AG09309 (cell line): ENCODE measurements at places on chromosomes 11 and 22.

GRCh38 chr11:12331239-12331874 is 46.0 kb upstream of the PARVA start:
- peak; percentile 63 for DNase-seq

DNA sequence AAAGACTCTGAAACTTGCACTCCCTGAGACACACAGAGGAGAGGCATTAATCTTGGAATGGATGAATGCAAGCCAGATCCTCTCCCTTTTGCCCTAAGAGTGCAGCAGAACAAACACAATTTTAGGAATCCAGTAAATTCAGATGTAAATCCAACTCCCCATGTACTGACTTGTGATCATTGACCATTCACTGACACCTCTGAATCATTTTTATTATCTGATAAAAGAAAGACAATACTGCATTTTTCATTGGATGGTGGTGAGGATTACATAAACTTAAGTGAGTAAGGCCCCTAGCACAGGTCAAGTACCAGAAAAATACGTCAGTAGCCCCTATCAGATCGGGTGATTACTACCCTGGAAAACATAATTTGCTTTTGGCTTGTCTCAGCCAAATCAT is 782.9 kb upstream of the API5 start:
- DNase-seq, result no peak

DNA sequence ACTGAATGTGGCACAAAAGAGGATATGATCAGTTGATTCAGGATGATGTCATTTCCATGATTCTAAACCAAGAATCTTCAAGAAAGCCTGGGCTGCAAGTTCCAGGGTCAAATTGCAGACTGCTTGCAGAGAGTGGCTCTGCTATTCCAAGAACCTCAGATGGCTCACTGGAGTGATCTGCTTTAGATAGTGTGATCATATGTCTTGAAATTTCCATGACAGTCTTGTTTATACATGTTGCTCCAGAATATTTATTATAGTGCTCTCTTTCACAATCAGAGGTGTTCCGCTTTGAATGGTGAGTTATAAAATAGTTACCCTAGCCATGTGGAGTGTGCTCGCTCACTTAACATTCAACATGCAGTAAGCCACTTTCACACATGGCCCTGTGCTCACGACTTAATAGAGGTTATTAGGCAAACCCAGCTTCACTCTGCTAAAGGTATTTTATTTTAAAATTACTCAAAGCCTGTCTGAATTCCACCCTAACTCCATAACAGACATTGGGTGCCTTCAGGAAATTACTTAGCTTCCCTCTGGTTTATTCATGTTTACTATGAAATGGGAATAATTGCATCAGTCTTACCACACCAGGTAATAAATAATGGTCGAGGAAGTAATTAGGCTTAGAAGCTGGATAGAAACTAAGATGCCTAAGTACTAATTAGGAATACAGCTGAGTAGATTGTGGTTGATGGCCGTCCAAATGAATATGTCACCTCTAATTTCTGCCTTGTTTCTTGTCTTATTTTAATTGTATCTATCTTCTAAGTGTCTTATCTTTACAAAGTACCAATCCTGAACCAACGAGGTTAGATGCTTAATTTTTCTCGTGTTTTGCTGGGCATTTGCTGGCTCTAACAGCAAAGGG is 187.9 kb downstream of the ETS1 start:
- DNase-seq, result peak; percentile 46

GRCh38 chr11:12372111-12372510 is 5.3 kb upstream of the PARVA start:
- no peak for DNase-seq

DNA sequence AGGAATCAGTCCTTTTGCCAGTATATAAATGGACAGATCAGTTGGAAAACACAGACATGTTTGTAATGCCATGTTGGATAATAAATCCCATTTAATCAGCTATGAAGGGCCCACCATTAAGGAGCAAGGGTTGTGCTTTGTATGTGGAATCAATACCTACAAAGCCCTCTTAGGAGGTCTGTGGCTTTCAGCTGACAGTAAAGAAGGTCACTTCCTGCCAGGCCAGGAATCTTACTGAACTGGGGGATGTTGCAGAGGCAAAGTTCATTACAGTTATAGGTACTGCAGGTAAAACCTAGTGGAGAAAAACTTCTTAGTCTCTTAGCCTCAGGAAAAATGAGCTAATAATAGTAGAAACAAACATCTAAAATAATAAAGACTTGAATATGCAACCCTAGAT is 129.5 kb downstream of the FAM76B start:
- DNase-seq, result no peak

GRCh38 chr11:74169738-74170458 is 904 bp downstream of the C2CD3 start:
- no peak for DNase-seq

DNA sequence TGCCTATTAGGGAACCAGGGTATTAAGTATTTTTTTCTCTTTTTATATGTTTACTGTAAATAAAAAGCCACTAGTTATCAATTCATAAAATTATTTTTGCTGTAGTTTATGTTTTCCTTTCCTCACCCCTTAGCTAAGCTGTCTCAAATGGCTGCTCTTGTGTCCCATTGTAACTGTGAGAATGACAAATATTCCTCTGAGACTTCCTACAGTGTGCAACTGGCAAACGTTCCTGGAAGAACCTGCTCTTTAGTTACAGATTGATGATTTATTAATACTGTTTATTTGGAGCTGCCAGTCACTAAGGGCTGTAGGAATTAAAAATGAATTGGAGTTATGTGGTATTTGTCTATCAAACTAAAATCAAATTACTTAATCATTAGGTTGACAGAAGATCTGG is 675.4 kb upstream of the ARHGAP42 start:
- no peak for DNase-seq
